RCC 7860 (cell line): ENCODE measurements at places on chromosomes 7 and 10.
A peak's percentile ranks its signal among the peaks of the same experiment; 100 is the strongest.

DNA sequence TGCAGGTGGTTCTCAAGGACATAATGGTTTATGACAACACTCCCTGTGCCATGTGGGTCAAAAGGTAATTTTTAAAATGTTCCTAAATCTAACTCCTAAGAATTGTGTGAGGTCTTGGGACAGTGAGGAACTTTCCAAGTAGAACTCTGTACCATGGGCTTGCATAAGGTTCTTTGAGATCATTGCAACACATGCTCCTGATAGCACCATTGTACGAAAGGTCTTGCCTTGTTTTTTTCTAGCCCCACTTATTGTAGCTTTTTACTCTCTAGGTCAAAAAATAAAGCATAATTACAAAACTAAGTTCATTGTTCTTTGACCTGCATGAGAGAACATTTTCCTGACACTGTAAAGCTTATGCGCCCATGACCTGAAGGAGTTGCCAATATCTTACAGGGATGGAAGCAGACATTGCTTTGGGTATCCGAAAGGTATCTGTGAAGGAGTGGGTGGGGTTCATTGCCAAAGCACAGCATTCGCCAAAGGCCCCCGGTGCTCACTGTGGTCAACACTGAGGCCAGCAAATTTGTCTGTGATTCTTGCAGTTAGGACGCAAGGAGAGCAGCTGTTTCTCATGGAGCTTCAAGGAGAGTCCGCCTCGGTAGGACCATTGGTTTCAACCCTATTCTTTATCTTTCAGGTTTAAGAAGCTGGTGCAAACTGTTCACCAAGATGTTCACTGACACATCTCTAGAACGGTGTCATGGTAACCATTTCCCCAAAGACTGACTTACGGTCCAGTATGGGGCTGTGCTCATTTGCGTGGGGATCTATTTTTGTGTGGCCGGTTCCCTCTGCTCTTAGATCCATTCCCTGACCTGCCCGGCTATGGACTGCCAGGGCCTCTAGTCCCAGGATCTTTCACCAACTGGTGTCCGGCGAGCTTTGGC, 7.6 kb upstream of the PRKAG2 start:
- no peak for DNase-seq

GRCh38 chr10:86362586-86363183, 3.9 kb downstream of the GRID1 start:
- DNase-seq, result no peak

- DNase-seq, result no peak
These were observed 63.7 kb upstream of the ANTXRL start for GRCh38 chr10:46223064-46223480.

DNA sequence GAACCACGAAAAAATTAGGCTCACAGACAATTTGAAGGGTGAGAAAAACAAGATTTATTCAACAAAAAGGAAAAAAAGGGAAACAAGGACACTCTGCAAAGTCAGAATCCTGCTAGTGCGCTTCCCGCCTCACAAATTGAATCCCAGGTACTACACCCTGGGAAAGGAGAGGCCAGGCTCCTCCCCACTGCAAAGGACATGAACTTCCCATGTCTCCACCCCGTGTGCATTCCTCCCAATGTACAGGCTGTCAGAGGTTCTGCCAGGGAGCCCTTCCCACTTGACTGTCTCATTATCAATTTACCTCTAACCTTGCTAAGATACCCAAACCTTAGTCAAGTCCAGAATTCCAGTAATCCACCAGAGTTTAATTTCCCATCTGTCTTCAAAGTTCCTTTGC, 70.4 kb upstream of the CDK1 start:
- no peak for DNase-seq

DNA sequence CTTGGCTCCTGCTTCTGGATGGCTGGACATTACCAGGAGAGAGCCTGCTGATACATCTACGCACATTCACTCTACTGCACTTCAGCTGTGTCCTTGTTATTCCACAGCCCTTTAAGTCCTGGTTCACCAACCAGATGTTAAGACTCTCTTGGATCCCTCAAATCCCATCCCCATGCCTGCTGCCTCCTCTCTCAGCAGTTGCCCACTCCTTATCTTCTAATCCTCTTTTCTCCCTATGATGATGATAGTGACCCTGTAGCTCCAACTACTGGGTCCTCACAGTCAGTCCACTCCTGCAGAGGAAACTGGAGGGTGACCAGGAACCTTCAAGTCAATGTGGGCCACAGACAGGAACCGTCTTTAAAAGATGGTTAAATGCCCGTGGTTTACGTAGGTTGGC, 96.3 kb upstream of the PDCD4 start:
- no peak for DNase-seq

DNA sequence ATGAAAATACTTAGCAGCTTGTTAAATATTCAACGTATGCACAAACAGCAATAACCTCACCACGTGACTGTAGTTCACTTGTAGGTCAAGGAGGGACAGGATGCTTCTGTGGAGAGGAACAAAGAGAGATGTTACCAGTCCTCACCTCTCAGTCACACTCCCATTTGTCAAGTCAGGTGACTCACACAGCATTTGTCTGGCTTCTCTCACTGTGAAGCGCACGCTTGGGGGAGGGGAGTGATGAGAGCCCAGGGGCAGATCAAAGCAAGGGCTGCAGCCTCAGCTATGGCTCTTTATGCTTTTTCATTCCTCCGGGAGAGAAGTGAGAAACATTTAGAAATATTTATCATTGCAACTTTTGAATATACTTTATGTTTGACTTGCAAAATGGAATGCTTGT, 2.9 kb upstream of the RBM20 start:
- peak; percentile 72 for DNase-seq

DNA sequence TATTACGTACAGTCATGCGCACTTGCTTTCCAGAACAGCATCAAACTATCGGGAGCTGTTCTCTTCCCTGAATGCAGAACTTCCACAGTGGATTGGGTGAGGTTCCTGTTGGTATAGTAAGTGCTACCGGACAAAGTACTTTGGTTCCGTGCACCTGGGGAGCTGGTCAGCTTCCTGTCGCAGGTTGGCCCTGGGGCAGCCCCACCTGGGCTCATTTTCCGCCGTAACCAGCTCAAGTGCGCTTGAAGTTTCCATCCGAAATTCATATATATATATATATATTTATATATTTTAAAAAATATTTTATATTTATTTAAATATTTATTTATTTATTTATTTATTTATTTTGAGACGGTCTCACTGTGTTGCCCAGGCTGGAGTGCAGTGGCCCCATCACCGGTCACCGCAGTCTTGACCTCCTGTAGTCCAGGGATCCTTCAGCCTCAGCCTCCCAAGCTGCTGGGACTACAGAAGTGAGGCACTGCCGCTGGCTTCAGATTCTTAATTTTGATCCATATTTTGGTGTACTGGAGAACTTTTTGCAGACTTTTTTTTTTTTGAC, 6.5 kb downstream of the SCART1 start:
- DNase-seq, result no peak

GRCh38 chr10:115093776-115094408, 727 bp downstream of the ATRNL1 start:
- DNase-seq, result no peak

GRCh38 chr7:80187727-80188126, 53.1 kb downstream of the GNAI1 start:
- DNase-seq, result no peak

- no peak for DNase-seq
These were observed 16.7 kb downstream of the STN1 start for GRCh38 chr10:103901299-103901698.

DNA sequence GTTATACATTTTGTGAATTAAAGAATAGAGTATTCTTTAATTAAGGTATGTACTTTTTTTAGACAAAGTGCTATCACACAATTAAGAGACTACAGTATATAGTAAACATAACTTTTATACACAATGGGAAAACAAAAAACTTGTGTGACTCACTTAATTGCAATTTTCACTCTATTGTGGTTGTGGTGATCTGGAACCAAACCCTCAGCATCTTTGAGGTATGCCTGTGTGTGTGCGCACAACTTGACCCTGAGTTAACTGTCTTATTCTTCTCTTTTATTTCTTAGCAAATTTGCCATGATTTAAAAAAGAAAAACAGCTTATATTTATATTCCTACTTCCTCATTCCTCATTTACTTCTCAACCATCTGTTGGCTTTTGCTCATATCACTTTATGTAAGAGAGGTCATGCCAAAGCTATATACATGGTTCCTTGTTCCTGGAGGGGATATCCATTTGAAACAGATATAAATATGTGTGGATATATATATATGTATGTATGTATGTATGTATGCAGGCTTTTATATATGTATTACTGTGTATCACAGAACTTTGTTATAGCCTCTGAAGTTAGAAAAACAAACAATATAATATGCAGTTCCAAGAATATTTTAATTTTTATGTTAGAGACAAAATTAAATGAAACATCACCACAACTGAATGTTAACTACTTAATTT, 259.5 kb upstream of the HGF start:
- DNase-seq, result no peak

DNA sequence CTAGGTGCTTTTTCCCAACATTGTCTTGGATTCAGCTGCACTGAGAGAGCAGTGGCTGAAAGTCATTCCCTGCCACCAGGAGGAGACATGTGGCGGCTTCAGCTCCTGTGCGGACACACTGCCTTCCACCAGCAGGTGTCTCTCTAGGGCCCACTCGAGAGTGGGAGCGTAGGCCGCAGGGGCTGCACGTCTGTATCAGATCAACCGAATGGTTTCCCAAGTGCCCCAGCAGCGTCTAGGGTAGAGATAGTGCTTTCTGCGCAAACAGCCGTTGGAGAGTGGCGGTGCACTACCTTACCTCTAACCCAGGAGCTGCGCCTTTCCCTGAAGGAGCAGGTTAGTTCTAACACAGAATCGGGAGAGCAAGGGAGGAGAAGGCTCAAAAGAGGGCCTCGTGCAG, 31.7 kb downstream of the PAPOLB start:
- DNase-seq, result peak; percentile 54

DNA sequence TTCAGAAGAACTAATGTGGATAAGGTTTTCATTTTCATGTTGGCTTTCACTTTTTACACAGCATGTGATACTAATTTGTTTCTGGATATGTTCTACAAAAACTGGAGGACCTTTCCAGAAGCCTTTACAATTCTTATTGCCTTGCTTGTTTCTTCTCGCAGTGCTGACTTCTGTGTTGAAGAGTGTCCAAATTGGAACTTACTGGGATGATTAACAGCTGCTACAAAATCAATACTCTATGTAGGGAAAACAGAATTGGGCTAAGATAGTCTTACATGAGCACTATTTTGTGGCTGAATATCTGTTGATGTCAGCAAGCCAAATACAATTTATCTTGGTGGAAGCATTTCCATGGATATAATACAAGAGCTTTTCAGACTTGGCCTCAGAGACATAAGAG, 351.2 kb downstream of the DGKB start:
- DNase-seq, result no peak

- no peak for DNase-seq
These were observed 35.8 kb upstream of the TRIM8 start for GRCh38 chr10:102608487-102608886.

DNA sequence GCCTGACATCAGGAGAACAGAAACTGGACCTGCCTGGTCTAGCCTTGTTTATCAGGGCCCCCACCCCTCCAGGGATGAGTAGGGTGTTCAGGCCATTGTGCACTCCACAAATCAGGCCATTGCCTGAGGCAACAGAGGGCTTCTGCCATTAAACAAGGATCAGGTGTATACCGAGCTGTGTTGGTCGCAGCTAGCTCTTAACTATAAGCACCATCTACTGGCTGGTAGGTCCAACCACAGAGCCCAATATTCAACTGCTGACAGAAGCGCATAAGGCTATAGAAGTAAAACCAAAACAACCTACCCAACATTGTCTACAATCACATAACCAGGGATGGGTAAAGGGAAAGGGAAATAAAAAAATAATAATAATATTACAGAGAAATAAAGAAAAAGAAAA, 451.7 kb upstream of the TEX47 start:
- no peak for DNase-seq

DNA sequence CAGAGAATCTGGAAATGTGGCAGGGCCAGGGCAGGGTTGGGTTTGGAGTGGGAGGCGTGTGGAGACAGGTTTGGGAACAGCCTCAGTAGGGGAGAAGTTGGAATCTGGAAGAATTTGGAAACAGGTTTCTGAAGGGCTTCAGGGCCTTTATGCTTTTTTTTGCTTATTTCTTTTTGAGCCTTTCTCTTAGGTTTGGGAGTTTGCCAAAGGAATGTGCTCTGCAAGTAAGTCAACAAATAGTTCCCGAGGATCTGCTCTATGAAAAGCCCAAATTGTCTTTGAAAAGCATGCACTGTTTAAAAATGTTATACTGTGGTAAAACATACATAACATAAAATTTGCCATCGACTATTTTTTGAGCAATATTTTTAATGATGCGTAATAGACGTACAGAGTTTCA, 86.7 kb upstream of the ADRB1 start:
- no peak for DNase-seq

DNA sequence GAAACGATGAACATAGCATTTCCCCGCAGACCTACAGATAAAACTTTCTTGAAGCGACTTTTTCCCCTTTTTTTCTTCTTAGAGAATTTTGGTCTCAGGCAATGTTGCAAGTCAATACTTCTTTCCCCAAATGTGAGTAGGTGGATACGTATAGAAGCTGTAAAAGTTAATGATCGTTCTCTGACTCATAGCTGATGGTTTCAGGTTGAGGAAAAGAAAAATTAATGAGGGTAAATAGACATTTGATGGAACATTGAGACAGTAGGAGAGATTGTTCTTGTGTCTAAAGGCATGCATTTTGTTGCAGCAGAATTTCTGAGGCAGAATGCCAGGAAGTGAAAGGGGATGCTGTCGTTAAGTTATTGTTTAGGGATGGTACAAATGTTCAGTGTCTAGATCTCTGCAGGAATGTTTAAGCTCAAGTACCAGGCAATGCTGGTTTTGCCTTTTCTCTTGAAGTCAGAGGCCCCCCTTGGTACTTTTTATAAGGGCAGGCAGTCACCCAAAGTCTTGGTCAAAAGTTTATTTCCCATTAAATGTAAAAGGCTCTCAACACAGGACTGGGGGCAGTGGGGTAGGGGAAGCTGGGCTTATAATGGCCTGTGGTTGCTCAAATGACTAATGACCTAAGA, 9.3 kb downstream of the TCF7L2 start:
- peak; percentile 45 for DNase-seq

GRCh38 chr10:60856405-60856804, 78.1 kb downstream of the CDK1 start:
- no peak for DNase-seq

- DNase-seq, result no peak
These were observed 30.5 kb upstream of the C1GALT1 start for GRCh38 chr7:7151865-7152264.

DNA sequence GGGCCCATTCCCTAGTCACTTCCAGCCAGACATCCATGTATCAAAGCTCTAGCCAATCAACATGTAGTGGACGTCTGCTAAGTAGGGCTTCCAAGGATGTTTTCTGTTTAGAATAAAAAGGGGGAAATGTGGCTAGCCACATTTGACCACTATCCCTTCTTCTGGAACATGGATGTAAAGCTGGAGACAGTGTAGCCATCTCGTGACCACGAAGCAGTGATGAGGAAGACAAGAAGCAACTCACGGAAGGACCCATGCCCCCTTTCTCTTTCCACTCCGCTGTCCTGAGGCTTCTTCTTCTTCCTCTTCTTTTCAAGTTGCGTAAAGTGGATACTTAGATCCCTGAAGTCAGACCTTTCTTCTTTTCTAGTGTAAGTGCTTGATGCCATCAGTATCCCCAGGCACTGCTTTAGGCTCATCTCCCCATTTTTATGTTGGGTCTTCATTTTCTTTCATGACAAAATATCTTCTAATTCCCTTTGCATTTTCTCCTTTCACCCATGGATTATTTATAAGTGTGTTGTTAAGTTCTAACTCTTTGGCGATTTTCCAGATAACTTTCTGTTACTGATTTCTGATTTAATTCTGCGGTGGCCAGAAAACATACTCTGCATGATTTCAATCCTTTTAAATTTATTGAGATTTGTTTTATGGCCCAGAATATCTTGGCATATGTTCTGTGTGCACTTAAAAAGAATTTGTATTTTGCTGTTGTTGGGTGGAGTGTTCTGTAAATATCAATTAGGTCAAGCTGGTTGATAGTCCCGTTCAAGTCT, 594.5 kb downstream of the SDK1 start:
- DNase-seq, result no peak
